Activated T-helper 2 cell treated with anti-CD3 and anti-CD28 coated beads, Interferon-gamma antibody, Interleukin-2, Interleukin-4, amounts not matched to agents 10 μg/mL and 5 μg/mL and 100 μg/mL, durations not matched to agents 14 hours and 24 hours and 36 hours (primary cell): ENCODE measurements at places on chromosomes 5 and 9. TPM values are rescaled to one million over a fixed set of nuclear protein-coding genes. Genes with fewer than 3 reads are reported as not detected.

DNA sequence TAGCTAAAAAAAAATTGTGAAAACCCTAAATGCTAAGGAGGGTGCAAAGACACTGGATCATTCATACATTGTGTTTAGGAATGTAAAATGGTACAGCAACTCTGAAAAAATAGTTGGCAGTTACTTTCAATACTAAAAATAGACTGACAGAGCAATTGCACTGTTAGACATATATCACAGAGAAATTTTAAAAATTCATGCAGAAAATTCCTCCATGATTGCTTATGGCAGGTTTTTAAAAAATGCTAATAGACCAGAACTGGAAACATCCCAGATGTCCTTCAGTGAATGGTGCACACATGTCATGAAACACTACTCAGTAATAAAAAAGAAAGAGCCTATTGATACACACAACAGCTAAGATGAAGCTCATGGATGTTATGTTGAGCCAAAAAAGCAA, 349.8 kb upstream of the DAB2 start:
- DNase-seq = no peak

DNA sequence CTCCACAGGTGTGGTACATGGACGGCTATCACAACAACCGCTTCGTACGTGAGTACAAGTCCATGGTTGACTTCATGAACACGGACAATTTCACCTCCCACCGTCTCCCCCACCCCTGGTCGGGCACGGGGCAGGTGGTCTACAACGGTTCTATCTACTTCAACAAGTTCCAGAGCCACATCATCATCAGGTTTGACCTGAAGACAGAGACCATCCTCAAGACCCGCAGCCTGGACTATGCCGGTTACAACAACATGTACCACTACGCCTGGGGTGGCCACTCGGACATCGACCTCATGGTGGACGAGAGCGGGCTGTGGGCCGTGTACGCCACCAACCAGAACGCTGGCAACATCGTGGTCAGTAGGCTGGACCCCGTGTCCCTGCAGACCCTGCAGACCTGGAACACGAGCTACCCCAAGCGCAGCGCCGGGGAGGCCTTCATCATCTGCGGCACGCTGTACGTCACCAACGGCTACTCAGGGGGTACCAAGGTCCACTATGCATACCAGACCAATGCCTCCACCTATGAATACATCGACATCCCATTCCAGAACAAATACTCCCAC, 32.1 kb downstream of the OLFM1 start:
- DNase-seq = no peak

DNA sequence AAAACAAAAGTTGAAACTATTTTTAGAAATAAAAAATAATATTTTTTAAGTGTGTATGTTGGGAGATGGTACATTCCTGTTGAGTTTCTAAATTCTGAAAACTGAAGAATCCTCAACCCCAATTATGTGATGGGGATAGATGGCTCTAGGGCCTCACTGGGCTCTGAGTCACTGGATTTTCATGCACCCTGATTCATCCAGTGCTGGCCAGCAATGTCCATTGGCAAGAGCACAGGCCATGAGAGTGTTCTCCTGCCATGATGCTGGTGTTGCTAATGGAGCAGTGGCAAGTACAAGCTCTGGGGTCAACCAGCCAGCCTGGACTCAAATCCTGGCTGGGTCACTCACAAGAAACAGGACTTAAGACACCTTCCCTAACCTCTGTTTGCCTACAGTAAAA, 23.3 kb downstream of the SMIM23 start:
- DNase-seq = no peak

Gene SLC9A3
- 2.4 and 2.8 TPM in 2 replicates for total RNA-seq

Gene EIF4E1B
- not detected in 2 replicates for total RNA-seq

Gene ZFP62
- total RNA-seq = 28.2 and 28.8 TPM in 2 replicates

Gene MEGF9
- total RNA-seq = 5.0 TPM in 2 replicates
